ENCODE measurements at places on chromosomes 13 and 19.

DNA sequence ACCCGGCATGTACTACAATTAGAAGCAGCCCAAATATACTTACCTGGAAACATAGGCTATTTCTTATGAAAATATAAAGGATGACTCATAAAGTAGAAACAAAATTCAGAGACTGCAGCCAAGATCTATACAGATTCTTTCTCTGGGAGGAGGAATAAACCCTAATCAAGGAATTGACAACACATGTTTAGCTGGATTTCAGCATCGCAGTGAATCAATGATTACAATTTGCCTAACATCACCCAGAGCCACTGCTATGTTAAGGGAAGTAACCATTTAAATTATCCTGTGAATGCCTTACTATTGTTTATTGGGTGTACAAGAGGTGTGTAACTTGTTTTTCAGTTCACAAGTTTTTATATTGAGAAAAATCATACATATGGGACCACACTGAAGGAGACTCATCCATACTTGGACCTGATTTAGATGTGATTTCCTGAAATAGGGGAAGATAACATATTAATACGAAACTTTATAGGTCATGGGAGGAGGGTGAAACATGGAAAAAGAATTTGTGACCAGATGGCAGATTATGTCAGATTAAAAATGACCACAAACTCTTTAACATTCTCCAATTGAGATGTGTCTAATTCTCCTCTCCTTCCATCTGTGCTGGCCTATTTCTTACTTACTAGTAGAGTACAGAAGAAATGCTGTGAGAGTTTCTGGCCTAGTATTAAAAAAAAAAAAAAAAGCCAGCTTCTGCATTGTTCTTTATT, 1168.4 kb downstream of the SLITRK1 start:
- no peak for DNase-seq

GRCh38 chr19:1567116-1567847, 843 bp downstream of the MEX3D start:
- DNase-seq = no peak

- DNase-seq = no peak
These were observed 74.1 kb upstream of the UQCRFS1 start for GRCh38 chr19:29287061-29287460.

- DNase-seq = no peak
These were observed 8.6 kb upstream of the CNOT3 start for GRCh38 chr19:54128796-54129616.

GRCh38 chr19:44072543-44073401, 813 bp downstream of the ZNF284 start:
- no peak for DNase-seq

DNA sequence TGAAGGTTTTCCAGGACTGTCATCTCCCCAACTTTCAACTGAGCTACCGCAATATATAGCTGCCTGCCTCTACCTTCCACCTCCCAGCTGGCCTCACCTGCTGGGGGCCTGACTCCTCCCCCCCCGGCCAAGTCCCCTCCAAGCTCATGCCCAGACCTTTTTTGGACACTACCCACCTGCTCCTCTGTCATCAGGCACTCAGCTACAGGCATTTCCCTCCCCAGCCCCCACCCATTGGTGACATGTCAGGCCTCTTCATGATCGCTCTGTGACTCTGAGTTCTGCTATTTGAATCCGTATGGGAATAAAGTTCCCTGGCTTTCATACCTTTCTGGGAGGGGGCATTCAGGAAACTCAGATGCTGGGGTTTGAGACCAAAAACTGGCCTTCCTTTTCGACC, 1.8 kb downstream of the PRKACA start:
- no peak for DNase-seq
